Activated CD4-positive, alpha-beta memory T cell treated with anti-CD3 and anti-CD28 coated beads, Interleukin-2, amount 10 ng/mL, durations not matched to agents 7 days and 5 days (primary cell): ENCODE measurements at places on chromosomes 5 and 9. TPM values are rescaled to one million over a fixed set of nuclear protein-coding genes. Genes with fewer than 3 reads are reported as not detected.

DNA sequence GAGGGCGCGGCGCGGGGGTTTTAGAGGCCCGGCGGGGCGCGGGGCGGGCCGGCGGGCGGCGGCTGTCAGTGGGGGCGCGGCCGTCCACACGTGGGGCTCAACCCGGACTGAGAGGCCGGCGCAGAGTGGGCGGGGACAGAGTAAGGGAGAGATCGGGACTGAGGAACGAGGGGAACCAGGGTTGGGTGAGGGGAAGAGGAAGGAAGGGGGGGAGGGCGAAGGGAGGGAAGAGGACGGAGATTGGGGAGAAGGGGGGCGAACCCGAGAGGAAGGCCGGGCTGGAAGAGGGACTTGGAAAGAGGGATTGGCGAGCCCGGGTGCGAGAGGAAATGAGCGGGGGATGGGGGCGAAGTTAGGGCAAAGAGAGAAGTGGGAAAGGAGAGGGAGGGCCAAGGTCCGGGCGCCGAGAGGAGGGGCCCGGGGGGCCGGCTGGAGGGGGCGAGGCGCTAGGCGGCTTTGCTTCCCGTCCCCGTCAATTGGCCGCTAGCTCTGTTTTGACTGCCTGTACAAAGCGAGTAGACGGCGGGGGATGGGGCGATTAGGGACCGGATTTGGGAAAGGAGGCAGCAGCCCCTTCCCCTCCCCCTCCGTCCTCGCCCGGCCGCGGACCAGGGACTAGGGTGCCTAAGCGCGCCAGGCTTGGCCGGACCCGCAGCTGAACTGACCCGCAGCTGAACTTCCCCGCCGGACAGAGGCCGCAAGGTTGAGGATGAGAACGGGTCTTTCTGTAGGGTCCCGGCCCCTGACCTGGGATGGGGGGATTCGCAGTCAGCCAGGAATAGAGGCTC, 399 bp upstream of the FBN2 start:
- DNase-seq, result no peak

- DNase-seq, result peak; percentile 41
Observed at GRCh38 chr9:122807271-122807900, 7.5 kb downstream of the OR1K1 start.

GRCh38 chr9:437574-438001, 222.9 kb downstream of the DOCK8 start:
- no peak for DNase-seq

DNA sequence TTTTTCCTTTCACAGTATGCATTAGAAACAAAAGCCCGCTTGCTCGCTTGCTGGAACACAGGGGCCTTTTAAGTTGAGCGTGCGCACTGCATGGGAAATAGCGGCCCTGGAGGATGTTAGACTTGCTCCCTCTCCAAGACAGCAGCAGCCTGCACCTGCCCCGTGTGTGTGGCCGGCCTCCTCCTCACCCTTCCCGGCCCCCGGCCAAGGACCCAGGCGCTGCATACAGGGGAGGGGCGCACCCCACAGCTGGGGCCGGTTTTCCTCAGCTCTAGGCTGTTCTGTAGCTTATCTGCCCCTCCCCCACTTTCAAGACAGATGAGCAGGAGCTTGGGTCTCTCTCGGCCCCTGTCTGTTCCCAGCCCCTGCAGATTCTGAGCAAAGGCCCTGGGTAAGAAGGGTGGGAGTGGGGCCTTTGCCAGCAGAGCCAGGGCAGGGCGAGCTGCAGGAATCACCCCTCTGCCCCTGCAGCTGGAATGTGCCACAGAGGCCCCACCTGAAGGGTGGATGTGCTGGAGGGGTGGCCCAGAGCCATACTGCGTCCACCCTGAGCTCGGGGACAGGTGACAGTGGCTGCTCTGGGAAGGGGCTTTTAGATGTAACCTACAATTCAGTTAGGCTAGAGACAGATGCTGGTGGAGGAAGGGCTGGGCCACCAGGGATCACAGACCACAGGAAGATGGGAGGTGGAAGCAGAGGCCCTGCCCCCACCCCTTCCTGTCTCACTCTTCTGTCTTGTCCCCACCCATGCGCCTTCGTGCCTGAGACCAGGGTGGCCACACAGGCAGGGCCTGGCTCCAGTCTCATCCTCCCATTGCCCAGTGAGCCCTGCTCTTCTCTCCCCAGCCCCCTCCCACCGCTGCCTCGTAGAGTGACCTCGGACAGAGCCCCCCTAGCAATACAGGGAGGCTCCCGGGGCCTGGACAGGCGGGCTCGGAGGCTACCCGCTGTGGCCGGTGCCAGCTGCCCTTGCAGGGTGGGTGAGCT, 132.4 kb downstream of the DAB2IP start:
- DNase-seq, result peak; percentile 35

ABHD17B gene
- total RNA-seq, result 27.3 TPM

SARDH gene
- total RNA-seq, result 0.50 TPM

DNA sequence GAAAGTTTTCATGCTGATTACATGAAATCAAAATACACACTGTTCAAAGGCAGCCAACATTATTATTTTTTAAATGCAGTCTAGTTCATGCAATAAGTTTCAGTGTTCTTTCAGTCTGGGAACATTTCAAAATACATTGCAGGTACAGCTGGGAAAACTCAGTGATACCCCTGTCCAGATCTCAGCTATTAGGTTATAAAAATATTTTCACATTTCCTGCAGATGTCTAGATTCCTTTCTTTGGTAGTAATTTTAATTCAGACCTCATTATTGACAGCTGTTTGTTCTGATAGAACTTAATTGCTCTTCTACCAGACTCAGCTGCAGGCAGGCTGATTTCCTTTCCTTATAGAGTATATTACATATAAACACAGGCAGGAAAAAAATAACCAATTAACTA, 556.8 kb upstream of the DMAC1 start:
- no peak for DNase-seq

DNA sequence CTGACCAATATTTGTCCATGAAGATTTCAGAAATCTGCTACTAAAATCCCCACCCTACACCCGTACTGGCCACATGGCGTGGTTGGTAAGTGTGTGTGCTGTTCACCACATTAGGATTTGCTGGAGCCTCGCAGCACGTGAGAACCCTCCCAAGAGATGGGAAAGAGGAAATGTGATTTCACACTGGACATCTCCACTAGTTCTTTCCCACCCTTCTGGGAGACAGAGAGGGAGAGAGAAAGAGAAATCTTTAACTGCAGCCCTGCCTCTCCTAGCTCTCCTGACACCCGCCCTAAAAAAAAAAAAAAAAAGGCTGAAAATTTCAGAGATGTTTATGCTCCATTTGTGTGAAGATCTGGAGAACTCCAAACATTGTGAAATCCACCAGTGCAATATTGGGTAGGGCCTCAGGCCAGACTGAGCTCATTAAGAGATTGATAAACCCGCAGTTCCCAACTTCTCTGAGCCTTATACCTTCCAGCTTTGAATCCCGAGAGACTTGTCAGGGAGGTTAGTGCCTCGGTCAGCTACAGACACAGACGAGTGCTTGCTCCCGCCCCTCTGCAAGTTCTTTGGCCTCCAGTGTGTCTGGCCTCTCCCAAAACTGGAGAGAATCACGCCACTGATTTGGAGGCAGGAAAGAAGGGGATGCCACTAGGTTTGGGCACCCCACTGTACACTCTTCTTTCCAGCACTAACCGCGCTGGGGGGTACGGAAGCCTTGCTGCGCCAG, 1.9 kb downstream of the SPRY4 start:
- no peak for DNase-seq
